GF-D8 (cell line): ENCODE measurements at places on chromosomes 7 and 10.
A peak's percentile ranks its signal among the peaks of the same experiment; 100 is the strongest.

GRCh38 chr7:15621468-15621867, 59.7 kb upstream of the AGMO start:
- no peak for DNase-seq

GRCh38 chr7:37970211-37970610, 49.8 kb downstream of the EPDR1 start:
- no peak for DNase-seq

- no peak for DNase-seq
Observed at GRCh38 chr10:126042354-126042753, 146.0 kb downstream of the FANK1 start.

GRCh38 chr10:70362328-70362727, 20.1 kb downstream of the LRRC20 start:
- DNase-seq = no peak

- DNase-seq = no peak
Observed at GRCh38 chr7:332646-333392, 42.8 kb downstream of the FOXL3 start.

GRCh38 chr10:78584681-78585080, 484.1 kb upstream of the ZMIZ1 start:
- DNase-seq = no peak

DNA sequence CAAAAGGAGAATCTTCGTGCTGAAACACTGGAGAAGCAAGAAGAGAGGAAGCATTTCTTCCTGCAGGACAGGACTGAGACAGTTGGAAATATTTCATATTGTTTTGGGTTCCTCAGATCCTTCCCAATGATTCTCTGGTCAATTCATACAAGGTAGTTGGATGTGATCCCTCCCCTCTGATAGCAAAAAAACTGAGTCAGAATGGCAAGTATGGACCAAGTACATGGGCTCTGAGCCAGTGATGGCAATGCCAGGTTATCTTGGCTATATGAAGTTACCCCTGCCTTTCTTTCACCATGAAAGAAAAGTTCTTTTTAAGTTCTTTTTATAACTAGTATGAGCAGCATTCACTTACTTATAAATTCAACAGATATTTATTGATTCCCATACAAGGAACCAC, 124.4 kb upstream of the PTPRZ1 start:
- DNase-seq = no peak

DNA sequence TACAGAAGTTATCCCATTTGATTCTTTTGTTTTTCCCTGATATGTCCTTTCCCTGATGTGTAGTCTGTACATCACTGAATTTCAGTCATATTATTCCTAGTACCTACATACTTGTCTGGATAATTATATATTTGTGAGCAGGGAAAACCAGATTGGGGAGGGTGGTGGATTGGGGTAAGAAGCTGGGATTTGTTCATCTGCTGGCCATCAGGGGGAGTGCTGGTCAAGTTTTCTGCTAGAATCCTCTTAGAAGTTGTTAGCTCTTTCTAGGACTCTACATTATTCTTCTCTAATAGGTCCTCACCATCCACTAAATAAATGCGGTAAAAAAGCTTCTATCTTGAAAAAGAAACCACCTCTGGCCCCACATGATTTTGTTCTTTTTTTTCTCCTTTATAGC, 232.7 kb upstream of the TAC1 start:
- DNase-seq = peak; percentile 7

- DNase-seq = no peak
Observed at GRCh38 chr10:70991140-70992124, 103.1 kb upstream of the PCBD1 start.

GRCh38 chr7:117152213-117153007, 170.4 kb downstream of the WNT2 start:
- no peak for DNase-seq

DNA sequence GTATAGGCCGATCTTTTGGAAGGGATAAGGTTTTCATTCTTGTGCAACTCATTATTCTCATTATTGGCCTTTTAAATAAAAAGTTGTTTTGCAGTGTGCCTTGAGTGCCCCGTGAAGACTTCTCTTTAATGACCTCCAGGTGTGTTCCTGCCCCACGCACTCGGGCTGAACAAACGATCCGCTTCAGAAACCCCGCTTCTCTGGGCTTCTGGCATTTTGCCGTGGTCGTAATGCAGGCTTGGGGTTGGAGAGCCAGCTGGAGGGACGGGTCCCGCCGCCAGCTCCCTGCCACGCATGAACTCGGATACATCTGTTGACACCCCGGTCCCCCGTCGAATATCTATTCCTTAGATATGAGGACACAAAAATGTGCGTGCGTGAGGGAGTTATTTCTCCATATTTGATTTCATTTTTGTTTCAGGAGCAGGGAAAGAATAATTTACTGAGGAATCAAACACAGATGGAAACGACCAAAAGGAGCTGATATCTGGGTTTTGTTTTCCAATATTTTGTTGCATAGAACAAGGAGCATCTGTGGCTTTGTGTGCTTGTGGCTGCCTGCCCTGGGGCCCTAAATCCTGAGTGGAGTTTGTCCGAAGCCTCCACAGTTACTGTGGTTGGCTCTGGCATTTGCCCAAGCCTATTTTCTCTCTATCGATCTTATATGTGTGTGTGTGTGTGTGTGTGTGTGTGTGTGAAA, 17.0 kb upstream of the TTYH3 start:
- DNase-seq = no peak

GRCh38 chr7:101237206-101238067, at the start of gene CLDN15:
Gene CLDN15 (minus strand): TSS chr7:101237802. CDS start chr7:101237581, 221 bp downstream.
- no peak for DNase-seq

DNA sequence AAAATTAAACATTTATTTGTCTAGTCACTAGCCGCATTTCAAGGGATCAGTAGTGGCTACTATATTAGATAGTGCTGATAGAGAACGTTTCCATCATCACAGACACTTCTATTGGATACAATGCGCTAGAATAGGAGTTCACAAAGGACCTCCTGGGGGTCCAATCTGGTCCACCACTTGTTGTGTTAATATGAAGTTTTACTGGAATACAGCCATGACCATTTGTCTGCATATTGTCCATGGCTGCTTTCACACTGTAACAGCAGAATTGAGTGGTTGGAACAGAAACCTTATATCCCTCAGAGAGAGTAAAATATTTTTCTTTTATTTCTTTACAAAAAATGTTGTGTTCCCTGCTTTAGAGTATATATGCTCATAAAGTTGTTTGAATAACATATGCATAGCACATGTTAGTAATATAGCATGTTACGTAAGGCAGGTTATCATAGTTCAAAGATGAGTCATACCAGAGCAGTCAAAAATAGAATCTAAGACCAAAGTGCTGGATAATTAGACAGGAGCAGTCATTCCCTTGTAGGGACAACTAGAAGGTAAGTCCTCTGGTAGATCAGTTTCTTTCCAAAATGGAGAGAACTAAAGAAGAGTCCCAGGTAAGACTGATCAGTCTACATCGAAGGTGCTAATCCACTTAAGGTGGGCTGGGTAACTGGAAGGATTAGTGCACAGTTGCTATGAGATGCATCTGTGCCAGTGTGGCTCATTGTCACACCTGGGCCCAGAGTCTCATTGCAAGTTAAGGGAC, 14.9 kb downstream of the BZW2 start:
- DNase-seq = no peak

GRCh38 chr7:155860840-155861479, 48.7 kb upstream of the SHH start:
- no peak for DNase-seq

DNA sequence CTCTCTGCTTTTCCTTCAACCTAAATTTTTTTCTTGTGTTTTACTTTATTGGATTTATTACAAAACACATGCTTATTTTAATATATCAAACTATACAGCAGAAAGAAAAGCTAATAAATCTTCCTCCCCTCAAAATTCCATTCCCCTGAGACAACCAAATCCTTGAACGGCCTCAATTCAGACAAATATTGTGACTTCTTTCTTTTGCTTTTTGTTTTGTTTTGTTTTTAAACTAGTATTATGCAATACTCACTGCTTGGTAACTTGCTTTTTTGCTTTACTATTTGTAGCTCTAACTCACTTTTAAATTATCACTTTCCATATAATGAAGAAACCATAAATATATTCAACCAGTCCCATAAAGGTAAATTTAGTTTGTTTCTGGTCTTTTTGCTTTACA, 59.4 kb upstream of the CDK1 start:
- DNase-seq = no peak

GRCh38 chr7:152193880-152194279, 168.4 kb downstream of the GALNT11 start:
- DNase-seq = no peak

GRCh38 chr7:131124001-131124629, 203.6 kb upstream of the MKLN1 start:
- no peak for DNase-seq

DNA sequence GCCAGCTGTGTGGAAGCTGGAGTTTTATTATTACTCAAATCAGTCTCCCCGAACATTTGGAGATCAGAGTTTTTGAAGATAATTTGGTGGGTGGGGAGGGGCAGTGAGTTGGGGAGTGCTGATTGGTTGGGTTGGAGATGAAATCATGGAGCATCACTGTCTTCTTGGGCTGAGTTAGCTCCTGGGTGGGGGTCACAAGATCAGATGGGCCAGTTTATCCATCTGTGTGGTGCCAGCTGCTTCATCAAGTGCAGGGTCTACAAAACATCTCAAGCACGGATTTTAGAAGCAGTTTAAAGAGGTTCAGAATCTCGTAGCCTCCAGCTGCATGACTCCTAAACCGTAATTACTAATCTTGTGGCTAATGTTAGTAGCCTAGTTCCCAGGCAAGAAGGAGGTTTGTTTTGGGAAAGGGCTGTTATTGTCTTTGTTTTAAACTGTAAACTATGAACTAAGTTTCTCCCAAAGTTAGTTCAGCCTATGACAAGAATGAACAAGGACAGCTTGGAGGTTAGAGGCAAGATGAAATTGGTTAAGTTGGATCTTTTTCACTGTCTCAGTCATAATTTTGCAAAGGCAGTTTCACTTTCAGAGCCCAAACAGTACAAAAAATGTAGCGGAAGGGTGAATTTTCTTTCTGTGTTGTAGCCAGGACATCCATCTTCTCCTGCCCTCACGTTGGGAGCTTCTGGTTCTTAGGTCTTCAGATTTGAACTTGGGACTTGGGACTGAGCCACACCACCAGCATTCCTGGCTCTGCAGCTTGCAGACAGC, 43.1 kb downstream of the KLF6 start:
- DNase-seq = no peak

DNA sequence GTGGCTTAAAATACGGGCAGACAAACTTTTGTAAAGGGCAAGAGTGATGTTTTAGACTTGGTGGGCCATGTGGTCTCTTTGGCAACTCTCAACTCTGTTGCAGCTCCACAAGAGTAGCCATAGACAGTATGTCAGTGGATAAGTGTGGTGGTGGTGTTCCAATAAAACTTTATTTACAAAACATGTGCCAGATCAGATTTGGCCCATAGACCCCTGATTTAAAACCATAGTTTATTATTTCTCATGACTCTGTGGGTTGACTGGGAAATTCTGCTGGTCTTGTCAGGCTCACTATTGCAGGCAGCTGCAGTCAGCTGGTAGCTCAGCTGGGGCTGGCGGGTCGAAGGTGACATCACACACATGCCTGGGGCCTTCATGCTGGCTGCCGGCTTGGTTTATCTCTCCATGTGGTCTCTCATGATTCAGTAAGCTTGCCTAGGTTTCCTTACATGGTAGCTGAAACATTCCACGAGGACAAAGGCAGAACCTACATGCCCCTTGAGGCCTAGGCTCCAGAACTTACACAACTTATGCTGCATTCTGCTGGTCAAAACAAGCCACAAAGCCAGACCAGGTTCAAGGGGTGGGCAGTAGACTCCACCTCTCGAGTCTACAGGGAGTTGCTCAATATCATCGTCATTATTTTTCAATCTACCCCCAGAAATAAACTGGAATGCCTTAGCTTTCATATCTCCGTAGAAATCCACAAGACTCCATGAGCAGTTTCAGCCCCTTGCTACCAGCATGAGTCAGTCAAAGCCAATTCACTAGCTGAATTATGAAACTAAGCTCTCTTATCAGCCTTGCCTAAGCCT, 245.7 kb downstream of the WDR11 start:
- DNase-seq = no peak

DNA sequence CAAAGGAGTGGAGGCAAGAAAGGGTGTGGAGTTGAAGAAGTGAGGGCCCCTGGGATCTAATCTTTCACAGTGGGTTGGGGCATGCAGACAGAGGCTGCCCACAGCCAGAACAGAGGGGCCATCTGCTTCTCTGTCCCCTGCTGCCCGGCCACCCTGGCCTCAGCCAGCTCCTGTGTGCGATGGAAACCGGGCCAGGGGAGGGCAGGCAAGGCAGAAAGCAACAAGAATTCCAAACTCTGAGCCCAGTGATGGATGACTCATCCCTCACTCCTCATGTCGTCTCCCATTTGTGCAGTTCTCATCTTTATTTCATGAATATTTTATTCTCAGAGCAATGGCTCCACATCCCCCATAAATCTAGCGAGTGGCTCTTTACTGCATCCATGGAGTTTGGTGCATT, 757.1 kb downstream of the GRID1 start:
- DNase-seq = no peak
